CD4-positive, alpha-beta T cell treated with Interleukin-6 at 100 ng/mL for 8 hours (primary cell): ENCODE measurements at places on chromosomes 3 and 15.

DNA sequence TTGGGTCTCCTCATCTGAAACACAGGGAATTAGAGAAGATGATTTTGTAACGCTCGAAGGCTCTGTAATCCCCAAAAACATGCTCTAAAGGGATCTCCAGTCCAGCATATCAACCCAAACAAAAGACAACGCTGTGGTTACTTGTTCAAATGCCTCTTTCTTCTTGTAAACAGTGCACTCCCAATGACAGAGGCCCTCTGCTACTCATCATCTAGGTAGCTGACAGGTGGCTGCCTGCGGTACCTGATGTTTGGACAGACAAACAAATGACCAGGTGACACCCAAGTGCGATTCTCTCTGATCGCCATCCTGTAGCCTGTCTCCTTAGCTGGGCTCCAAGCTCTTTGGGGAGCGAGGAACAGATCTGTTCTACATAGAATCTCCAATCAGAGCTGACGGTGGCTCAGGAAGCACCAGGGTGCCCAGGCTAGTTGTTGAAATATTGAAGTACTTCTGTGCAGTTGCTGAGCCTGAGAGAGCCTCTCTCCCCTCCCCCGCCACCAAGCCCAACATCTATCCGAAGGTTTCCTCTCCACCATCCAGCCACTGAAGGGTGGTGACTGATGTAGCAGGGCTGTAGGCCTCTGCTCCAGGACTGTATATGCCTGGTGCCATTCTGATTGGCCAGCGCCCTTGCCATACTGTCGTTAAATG is 238.7 kb downstream of the XXYLT1 start:
- DNase-seq = no peak

GRCh38 chr3:69869643-69870042 is 129.9 kb upstream of the SAMMSON start:
- no peak for DNase-seq

- no peak for DNase-seq
These were observed 20.6 kb downstream of the SMARCC1 start for GRCh38 chr3:47761046-47761445.

DNA sequence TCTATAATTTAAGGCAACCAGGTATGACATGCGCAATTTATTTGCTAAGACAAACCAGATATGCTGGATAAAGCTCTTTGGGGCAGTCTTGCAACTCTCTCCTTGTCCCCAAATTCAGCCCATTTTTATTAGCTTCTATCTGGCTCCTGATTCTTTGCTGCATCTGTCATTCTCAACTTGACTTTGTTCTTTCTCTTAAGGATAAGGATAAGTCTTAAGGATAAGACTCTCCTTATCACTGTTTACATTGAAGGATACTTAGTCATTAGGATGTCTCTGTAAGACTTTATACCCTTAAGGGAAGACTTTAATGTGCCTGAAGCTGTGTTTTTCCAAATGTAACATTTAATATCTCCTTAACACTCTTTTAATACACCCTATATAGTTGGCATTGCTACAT is 49.2 kb downstream of the ALCAM start:
- no peak for DNase-seq

- no peak for DNase-seq
These were observed 139.6 kb downstream of the CMSS1 start for GRCh38 chr3:99957151-99957796.

DNA sequence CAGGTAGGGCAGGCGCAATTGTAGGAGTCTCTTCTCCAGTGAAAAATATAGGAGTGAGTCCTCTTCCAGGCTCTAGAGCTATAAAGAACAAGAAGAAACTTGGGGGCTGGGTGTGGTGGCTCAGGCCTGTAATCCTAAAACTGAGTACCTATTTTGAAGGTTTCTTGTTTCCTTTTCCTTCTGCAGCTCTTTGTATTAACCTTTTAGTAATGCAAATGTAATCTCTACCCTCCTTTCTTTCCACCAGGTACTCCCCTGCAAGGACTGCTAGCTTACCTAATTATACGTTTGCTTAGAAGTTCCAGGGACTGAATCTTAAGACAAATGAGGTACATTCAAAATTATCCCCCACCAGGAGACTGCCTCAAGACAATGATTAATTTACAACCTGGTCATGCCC is 75.9 kb downstream of the CD47 start:
- no peak for DNase-seq

GRCh38 chr3:123138839-123139444 is 62.8 kb upstream of the SEC22A start:
- DNase-seq = no peak

DNA sequence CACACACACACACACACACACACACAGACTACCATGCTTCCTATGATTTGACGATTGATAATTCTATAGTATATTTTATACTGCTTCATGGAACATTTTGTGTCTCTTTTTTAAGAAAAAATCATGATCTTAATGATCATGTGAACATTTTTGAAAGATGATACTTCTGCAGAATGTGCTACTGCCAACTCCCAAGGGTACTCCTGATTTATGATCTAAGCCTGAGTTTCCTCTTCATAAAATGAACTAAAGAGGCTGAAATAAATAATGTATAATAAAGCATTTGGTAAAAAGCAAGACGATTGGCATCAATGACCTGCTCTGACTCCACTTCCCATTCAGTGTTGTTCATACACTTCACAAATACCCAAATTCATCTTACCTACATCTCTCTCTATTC is 333.8 kb upstream of the RBMS3 start:
- no peak for DNase-seq

DNA sequence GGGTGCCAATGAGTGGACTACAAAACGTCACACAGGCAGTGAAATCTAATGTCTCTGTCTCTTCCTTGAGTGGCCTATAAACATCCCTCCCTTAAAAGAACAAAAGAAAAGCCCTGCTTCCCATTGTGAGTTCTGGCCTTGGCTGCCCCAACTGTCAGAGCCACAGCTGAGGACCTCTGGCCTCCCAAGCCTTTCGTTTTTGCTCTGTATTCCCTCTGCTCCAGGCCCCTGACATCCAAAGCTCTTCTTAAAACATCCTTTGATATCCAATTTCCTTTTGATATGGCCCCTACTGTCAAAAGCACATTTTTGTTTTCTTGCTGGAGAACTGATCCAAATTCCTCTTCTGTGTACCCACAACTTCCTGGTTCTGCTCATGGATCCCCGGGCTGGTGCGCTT is 126.8 kb downstream of the RORA start:
- DNase-seq = no peak

GRCh38 chr3:71753701-71754609 is at the start of gene GPR27:
Gene GPR27, plus strand, starts transcription at chr3:71753855. Its CDS starts 195 bp downstream, at chr3:71754050.
- DNase-seq = no peak

GRCh38 chr3:37943631-37944314 is 46.8 kb upstream of the VILL start:
- no peak for DNase-seq

- DNase-seq = no peak
These were observed 347.9 kb upstream of the STAC start for GRCh38 chr3:36032180-36033047.

DNA sequence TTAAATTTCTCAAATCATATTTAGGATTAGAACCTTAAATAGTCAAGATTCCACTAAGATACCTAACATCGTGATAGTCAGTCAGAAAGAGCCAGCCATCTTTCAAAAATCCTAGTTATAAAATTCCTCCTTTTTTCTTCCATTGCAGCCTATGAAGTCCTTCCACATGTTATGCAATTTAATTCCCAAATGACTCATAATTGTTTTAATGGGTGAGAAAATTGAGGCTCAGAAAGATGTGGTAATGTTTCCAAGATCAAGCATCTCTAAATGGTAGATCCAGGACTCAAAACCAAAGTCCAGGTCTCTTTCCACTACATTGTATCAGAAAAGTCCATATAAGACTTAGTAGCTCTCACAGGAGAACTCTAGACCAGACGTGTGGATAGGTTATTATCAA is 9.5 kb downstream of the CFAP44 start:
- DNase-seq = no peak

- no peak for DNase-seq
These were observed 8.1 kb upstream of the ARNT2 start for GRCh38 chr15:80396096-80396495.

GRCh38 chr3:122410639-122411038 is 5.2 kb downstream of the WDR5B start:
- no peak for DNase-seq
